ENCODE measurements at places on chromosomes 11 and 22. TPM values are rescaled to one million over a fixed set of nuclear protein-coding genes. Genes with fewer than 3 reads are reported as not detected.

The C11orf86 gene
- total RNA-seq: not detected

The KREMEN1 gene
- total RNA-seq: 51.6 TPM

The MMP27 gene
- total RNA-seq: 0.65 TPM

The NAV2 gene
- total RNA-seq: 15.4 TPM

The CLTCL1 gene
- total RNA-seq: 11.2 TPM

The PKNOX2 gene
- 2.8 TPM for total RNA-seq

DNA sequence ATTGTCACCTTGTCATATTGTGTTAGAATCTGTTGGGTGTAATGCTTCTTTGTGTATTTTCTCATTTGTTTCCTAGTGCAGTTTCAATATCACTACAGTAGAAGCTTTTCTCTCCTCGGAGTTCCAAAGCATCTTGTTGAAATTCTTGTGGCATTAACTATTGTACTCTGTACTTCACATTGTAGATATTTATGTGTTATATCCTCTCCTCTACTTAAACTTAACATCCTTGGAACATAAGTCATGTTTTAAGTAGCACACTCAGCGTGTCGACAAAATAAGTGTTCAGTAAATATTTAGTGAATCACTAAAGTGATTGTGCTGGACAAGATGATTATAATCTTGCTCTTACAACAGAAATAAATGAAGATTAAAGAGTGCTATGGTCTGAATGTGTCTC is 201.7 kb downstream of the ARHGAP42 start:
- H3K27ac ChIP-seq: no peak overlapping the region
- H3K4me3 ChIP-seq: no peak overlapping the region
- no peaks in the 10 kb centered on the region for H3K36me3 ChIP-seq
- no peaks in the 10 kb centered on the region for H3K4me1 ChIP-seq
- no peak for DNase-seq

DNA sequence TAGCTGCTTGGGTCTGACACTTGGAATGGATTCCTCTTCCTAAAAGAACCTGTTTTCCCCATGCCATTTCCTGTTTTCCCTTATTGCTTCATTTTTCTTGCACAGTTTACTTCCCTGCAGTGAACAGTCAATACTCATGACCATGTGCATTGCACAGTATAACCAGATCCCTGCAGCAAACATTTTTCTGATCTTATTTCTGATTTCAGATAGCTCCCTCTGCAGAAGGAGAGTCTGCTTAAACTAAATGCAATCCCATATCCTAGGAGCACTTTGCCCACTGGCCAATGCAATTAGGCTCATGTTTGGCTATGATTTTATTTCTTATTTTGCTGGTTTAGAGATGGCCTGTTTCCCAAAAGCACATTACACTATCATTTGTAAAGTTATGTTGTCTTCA is 96.7 kb upstream of the CD44 start:
- H3K4me3 ChIP-seq: no peak overlapping the region
- no peak overlapping the region for H3K27ac ChIP-seq
- peaks cover 54% of the 10 kb centered on the region for H3K4me1 ChIP-seq
- no peak for DNase-seq
- no peaks in the 10 kb centered on the region for H3K27me3 ChIP-seq

DNA sequence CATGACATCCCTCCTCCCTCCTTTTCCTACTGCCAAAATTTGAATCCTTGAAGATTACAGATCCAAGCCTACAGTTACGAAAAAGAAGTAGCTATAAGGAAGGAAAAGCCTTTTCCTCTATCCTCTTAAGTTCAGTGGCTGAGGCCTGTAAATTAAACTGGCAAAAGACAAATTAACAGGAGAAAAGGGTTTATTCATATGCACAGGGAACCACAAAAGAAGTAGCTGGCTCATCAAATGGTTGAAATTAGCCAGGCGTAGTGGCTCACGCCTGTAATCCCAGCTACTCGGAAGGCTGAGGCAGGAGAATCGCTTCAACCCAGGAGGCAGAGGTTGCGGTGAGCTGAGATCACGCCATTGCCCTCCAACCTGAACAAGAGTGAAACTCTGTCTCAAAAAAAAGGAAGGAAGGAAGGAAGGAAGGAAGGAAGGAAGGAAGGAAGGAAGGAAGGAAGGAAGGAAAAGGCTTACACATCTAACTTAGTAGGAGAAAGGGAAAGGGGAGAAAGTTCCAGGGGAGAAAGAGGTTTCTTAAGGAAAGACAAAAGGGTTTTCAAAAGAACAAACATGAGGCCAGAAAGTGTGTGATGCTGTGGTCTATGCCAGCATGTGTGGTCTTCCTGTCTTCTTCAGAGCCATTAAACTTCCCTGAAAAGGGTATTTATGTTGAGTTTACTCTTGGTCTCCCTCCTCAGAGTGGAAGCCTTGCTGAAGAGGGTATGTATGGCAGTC is 5.1 kb upstream of the SMPD1 start:
- H3K4me3 ChIP-seq: no peak overlapping the region
- no peaks in the 10 kb centered on the region for H3K36me3 ChIP-seq
- no peak for DNase-seq
- H3K27ac ChIP-seq: no peak overlapping the region
- H3K27me3 ChIP-seq: no peaks in the 10 kb centered on the region

- H3K36me3 ChIP-seq: no peaks in the 10 kb centered on the region
- no peak overlapping the region for H3K4me3 ChIP-seq
- no peak for DNase-seq
- H3K27me3 ChIP-seq: peaks cover 45% of the 10 kb centered on the region
- H3K4me1 ChIP-seq: no peaks in the 10 kb centered on the region
Measured at GRCh38 chr11:19355601-19356000, 114.9 kb upstream of the E2F8 start.

DNA sequence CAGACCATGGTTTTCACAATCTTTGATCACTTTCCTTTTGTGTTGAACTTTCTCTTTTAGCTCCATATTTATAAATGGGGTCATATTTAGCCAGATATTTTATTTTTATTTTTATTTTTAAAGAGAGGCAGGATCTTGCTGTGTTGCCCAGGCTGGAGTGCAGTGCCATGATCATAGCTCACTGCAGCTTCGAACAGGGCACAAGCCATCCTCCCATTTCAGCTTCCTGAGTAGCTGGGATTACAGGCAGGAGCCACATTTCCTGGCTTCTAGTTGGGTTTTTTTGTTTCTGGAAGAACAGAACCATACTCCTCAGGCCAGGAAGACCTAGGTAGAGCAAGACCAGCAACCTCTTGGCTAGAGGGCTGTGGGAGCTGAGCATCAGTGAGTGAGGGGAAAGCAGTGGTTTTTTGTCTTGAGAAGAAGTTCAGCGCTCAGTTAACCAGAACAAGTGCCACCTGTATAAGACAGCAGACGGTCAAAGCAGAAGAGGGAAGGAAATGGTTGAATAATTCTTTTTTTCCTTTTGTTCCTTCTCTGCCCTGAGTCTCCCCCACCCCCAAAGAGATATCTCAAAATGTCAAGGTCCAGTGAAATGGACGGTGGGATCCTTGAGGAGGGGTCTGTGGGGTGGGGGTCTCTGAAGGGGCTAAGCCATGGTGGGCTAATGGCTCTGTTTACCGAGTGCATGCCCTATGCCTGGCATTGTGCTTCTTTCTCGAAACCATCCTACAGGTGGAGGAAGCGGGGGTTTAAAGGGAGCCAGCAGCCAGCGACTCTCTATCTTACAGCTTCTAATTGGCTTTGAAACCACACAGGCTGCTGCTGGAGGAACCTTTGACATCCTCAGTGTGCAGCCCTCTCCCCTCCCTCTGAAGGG is 63.0 kb downstream of the PTPRJ start:
- peaks cover 16% of the 10 kb centered on the region for H3K4me1 ChIP-seq
- no peak overlapping the region for H3K27ac ChIP-seq
- no peak for DNase-seq
- H3K36me3 ChIP-seq: no peaks in the 10 kb centered on the region
- H3K4me3 ChIP-seq: no peak overlapping the region

DNA sequence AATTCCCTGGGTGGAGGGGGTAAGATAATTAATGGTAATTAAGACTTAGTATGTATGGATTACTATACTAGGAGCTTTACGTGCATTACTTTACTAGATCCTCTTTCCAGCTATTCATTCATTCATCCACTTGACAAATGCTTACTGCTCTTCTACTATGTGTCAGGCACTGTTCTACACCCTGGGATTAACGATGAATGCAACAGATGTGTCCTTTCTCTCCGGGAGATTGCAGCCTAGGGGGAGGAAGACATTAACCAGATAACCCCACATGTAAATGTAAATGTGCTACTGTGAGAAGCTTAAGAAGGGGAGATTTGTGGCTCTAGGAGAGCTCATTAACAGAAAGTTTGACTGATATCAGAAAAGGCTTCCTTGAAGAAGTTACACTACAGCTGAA is 1.7 kb downstream of the ANKK1 start:
- peaks cover 19% of the 10 kb centered on the region for H3K4me1 ChIP-seq
- no peak for DNase-seq
- no peak overlapping the region for H3K27ac ChIP-seq
- H3K36me3 ChIP-seq: no peaks in the 10 kb centered on the region
- H3K4me3 ChIP-seq: no peak overlapping the region

GRCh38 chr11:10303558-10304363 is 1.1 kb upstream of the ADM start:
- H3K27ac ChIP-seq: peak overlapping the region; percentile 92
- peak overlapping the region; percentile 89 for H3K4me3 ChIP-seq
- no peak for DNase-seq
- no peaks in the 10 kb centered on the region for H3K36me3 ChIP-seq
- H3K27me3 ChIP-seq: no peaks in the 10 kb centered on the region

DNA sequence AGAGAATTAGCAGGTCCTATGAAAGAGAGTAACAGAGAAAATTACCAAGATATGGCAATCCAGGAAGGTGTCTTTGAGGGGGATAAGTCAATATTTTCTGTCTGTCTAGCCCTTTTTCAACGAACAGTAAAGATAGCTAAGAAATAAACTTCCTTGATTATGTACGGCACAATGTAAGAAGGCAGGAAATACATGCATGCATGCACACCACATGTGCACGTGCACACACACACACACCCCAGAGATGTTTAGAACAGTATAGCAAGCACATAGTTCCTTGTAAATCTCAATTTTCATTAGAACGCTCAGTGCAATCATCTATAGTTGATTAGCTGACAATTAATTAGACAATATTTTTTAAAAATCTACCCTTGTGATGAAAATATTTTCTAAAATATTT is 74.7 kb downstream of the MPPED2 start:
- H3K4me3 ChIP-seq: no peak overlapping the region
- H3K4me1 ChIP-seq: no peaks in the 10 kb centered on the region
- no peak overlapping the region for H3K27ac ChIP-seq

DNA sequence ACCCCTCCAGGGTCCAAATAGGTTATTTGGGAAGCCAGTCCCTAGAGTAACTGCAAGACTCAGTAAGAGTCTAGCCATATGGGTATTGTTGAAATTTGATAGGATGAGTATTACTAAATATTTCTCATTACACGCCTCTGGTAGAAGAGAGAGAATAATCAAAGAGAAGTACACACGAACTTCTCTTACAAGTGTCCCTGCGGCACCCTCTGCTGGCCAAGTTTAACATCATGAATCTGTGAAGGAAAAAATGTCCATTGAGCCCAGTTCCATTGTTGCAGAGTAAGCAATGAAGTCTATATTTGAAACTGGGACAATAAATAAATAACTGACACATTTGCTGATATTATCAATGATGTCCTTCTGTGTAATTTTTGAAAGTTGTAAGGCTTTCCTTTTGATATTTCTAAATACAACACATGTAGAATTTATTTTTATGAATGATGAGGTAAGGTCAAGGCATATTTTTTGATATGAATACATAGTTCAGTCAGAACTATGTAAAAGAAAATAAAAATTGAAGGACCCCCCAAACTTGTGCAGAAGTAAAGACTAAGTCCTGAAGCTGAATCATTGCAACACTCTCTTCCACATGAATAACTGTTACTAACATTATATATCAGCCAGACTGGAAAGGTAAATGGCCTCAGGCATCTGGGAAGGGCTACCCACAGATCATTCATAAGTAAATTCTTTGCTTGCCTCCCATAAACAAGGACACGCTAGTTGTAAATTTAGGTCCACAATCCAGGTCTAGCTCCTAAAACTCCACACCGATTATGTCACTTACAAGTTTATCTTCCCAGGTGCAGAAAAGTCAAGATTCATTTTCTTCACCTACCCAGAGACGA is 10.0 kb downstream of the OR51L1 start:
- H3K4me1 ChIP-seq: no peaks in the 10 kb centered on the region
- no peaks in the 10 kb centered on the region for H3K27me3 ChIP-seq
- no peaks in the 10 kb centered on the region for H3K36me3 ChIP-seq
- no peak overlapping the region for H3K4me3 ChIP-seq
- DNase-seq: no peak
- no peak overlapping the region for H3K27ac ChIP-seq

DNA sequence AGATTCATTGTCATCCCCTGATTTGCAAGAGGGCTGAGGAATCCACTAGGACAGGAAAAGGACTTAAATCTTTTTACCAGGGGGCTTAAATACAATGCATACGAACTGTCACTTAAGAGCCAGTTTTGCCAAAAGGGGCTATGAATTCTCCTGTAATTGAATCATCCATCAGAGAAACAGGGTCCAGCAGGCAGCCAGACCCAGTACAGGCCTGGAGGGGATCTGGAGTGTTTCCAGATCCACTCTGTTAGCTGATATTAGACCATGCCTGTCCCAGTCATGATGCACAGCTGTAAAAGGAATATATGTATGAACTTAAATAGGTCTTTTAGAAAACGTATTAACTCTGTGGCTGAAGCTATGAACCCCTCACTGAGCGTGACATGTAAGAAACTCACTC is 53.8 kb upstream of the PRSS23 start:
- DNase-seq: no peak
- peaks cover 28% of the 10 kb centered on the region for H3K4me1 ChIP-seq
- no peaks in the 10 kb centered on the region for H3K27me3 ChIP-seq
- no peak overlapping the region for H3K4me3 ChIP-seq

- H3K4me1 ChIP-seq: peaks cover 49% of the 10 kb centered on the region
- no peak for DNase-seq
- H3K27ac ChIP-seq: peak overlapping the region; percentile 85
- H3K4me3 ChIP-seq: peak overlapping the region; percentile 81
- no peaks in the 10 kb centered on the region for H3K36me3 ChIP-seq
Measured at GRCh38 chr11:35618497-35619115, 346 bp downstream of the FJX1 start.

- no peak overlapping the region for H3K4me3 ChIP-seq
- H3K27ac ChIP-seq: no peak overlapping the region
- no peaks in the 10 kb centered on the region for H3K36me3 ChIP-seq
- no peaks in the 10 kb centered on the region for H3K4me1 ChIP-seq
Measured at GRCh38 chr11:134659882-134660281, 247.8 kb upstream of the B3GAT1 start.

- no peak for DNase-seq
- H3K36me3 ChIP-seq: no peaks in the 10 kb centered on the region
- no peak overlapping the region for H3K27ac ChIP-seq
- no peaks in the 10 kb centered on the region for H3K27me3 ChIP-seq
- H3K4me1 ChIP-seq: no peaks in the 10 kb centered on the region
Measured at GRCh38 chr22:28715611-28716010, 26.0 kb downstream of the CHEK2 start.
